D721Med (cell line): ENCODE measurements at places on chromosomes 7 and 10.

GRCh38 chr10:129194181-129194870 is 272.7 kb upstream of the MGMT start:
- no peak for DNase-seq

- no peak for DNase-seq
Measured at GRCh38 chr10:101123085-101123814, 7.8 kb upstream of the TLX1 start.

GRCh38 chr7:138097064-138097741 is 20.9 kb downstream of the AKR1D1 start:
- no peak for DNase-seq

DNA sequence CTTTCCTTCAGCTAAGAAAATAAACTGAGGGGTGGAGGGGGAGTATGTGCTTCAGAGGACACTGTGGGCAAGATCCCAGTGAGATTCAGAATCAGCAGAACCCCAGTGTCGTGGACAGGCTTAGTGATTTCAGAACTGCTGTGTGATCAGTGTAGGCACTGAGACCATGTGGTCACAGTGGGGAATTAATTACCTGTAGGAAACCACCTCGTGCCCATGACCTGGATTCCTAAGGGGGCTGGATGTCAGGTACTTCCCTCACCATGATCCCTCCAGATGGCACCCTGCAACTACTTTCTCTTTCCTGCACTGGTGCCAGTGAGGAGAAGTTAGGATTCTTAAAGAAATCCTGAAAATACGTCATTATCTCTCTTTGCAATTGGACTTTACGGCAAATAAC is 64.4 kb downstream of the HBP1 start:
- no peak for DNase-seq

DNA sequence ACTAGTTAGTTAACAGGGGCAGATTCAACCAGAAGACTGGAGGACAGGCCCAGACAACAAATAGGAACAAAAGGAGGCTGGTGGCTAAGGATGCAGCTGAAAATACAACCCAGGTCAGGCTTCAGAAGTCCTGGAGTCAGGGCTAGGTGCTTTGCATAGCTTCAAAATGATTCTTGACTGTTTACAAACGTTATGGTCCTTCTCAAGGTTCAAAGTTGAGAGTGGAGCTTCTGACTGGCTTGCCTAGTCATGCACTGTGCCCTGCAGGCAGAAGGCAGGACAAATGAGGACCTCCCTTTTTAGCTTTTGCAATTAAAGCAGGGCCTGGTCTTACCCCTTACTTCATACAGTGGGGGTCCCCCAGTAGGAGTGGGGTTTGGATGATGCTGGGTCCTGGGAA is 4.4 kb upstream of the CDH23 start:
- no peak for DNase-seq

GRCh38 chr7:37216923-37217322 is 231.7 kb downstream of the ELMO1 start:
- no peak for DNase-seq

DNA sequence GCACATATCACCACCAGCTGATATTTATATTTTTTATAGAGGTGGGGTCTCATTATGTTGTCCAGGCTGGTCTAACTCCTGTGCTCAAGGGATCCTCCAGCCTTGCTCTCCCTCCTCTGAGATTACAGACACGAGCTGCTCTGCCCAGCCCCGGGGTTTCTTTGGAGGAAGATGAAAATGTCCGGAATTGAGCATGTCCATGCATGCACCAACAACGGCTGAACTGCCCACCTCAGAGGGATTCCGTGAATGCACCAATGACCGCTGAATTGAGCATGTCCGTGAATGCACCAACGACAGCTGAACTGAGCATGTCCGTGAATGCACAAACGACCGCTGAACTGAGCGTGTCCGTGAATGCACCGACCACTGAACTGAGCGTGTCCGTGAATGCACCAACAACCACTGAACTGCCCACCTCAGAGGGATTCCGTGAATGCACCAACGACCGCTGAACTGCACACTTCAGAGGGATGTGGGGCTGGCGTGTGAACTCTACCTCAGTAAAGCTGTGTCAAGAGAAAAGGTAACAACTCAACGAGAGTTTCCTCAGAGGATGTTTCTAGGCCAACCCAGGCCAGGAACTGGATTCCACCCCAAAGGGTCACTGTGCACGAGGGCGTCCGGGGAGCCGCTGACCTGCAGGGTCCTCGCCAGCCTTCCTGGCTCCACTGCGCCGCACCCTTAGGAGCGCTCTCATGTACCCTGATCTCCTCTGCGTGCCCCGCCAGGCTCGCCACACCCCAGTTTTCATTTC is 34.9 kb upstream of the INPP5A start:
- no peak for DNase-seq

DNA sequence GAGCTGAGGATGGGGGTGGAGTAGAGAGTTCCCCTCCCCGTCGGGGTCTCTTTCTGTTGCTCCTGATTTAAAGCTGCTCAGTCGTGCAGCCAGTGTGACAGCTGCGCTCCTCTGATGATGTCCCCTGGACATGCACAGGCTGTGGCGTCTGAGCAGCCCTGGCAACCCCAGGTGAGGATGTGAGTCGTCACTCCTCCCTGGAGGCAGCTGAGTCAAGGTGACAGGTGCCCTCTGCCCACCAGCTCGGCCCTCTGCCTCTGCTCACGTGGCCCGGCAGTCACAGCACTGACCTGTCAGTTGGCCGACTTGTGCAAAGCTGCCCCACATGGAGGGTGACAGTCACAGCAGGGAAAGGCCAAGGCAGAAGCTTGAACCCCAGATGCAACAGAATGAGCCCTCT is 33.9 kb downstream of the ANXA8 start:
- DNase-seq, result no peak

- no peak for DNase-seq
Measured at GRCh38 chr7:131250331-131250730, 77.3 kb upstream of the MKLN1 start.

GRCh38 chr7:110119883-110120581 is 970.9 kb upstream of the LRRN3 start:
- no peak for DNase-seq

- no peak for DNase-seq
Measured at GRCh38 chr10:94443047-94443446, 40.7 kb downstream of the TBC1D12 start.

DNA sequence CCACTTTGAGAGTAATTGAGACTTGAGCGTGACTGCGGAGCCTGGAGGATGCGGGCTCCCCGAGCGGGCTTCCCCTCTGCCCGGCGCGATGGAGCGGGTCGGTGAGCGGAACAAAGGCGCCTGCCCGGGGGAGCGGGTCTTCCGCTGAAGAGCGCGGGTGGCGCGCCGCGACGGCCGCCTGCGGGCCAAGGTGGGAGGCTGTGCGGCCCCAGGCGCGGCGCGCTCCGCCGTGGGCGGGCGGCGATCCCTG is at the start of gene GALNT17:
Gene GALNT17 (plus strand): TSS at position 18 of the 250 bp plus-strand sequence.
- DNase-seq, result no peak

GRCh38 chr7:157693071-157693520 is 356.3 kb downstream of the DNAJB6 start:
- DNase-seq, result no peak

DNA sequence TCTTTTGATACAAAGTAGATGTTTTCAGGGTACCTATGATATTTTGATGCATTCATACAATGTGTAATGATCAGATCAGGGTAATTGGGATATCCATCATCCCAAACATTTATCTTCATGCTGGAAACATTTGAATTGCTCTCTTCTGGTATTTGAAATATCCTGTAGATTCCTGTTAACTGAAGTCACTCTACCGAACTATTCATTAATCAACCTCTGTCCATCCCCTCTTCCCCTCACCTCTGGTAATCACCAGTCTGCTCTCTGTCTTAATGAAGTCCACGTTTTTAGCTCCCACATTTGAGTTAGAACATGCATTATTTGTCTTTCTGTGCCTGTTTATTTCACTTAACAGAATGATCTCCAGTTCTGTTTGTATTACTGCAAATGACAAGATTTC is 11.3 kb downstream of the MTG1 start:
- no peak for DNase-seq

GRCh38 chr10:125128397-125129075 is 31.8 kb downstream of the CTBP2 start:
- DNase-seq, result no peak

DNA sequence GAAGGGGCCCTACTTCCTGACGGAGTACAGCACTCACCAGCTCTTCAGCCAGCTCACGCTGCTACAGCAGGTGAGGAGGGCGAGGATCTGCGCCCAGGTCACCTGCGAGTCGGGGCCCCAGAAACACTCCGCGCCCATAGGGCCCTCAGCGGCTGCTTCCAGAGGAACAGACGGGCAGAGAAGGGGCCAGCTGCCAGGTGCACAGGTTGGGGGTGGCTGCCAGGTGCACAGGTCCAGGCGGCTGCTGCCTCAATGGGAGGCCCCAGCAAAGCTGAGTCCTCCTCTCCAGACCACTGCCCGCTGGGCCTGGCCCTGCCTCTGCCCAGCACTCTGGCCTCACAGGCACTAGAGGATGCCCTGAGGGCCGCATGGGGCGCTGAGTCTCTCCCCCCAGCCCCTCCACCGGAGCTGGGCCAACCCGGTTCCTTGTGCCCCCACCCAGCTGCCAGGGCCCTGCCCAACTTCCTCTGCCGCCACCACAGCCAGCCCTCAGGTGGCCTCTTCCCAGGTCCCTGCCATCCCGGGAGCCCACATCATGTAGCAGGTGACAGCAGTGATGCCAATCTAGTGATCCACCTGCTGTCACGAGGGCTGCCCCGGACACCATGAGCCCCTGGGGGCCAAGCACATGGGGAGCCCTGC is 17.0 kb upstream of the UTF1 start:
- DNase-seq, result no peak

DNA sequence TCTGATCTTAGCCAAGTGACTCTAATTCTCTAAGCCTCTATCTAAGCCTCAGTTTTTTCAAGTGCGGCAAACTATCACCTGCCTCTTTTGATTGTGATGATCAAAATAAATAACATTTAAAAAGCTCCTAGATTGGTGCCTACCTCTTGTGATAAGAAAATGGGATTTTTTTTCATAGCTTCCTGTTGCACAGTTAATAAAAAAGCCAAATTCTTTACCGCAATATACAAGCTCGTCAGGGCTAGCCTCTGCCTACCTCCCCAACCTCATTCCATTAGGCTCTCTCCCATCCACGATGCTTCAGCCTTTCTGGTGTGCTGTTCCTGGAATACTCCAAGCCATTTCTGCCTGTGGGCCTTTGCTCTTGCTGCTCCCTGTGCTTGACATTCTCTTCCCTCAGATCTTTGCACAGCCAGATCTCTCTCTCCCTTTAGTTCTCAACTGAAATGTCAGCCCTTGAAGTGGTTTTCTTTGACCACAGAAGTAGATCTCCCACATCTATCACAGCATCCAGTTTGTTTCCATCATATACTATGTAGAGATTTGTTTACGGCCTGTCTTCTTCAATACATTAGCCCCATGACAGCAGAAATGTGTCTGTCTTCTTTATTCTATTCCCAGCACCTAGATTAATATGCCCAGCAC is 48.8 kb downstream of the SFR1 start:
- no peak for DNase-seq

GRCh38 chr7:497346-497745 is 22.3 kb downstream of the PDGFA start:
- DNase-seq, result no peak

GRCh38 chr10:129919358-129919757 is 44.7 kb downstream of the EBF3 start:
- no peak for DNase-seq

DNA sequence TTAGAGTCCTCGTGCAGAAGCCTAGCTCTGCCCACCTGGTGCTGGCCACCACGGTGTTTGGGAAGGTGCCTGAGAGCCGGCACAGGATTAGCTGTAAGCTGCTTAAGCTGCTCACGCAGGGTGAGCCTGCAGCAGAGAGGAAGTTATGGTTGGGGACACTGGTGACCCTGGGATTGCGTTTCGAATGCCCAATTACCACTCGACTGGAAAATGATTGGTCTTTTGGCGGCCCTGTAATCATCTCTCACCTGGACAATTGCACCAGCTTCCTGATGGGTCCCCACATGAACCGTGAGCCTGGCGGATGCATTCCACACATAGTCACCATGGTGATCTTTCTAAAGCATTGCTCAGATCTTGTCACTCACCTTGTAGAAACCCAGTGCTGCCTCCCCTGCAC is 442.3 kb upstream of the ZMIZ1 start:
- peak; percentile 70 for DNase-seq

DNA sequence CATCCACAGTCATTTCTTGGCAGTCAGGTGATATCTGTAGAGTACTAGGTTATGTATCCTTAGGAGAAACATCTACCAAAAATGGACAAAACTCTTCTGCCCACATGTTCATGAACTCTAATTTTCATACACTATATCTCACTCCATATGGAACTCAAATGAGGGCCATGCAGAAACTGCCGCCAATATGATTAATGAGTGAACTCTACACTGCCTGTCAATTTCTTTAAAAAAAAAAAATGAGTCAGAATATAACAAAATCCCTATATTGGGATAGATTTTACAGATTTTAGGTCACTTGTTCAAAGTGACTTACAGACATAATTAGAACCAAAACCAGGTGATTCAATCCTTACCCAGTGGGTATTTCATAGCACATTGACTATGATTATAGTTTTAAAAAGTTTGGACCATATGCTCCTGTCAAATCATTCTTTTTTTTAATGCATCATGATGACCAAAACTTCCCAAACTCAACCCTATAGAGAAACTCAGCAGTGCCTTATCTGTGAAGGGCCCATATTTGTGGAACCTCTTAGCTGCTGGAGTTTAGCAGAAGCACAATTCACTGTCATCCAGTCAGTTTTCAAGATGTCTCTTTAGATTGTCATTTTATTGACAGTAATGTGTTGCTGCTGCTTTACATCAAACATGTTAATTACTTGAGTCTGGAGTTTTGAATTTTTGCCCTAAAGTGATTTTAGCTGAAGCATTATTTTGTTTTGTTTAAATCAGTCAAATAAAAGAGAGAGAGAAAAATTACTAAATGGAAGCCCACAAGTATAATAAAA is 11.1 kb downstream of the LRRN3 start:
- no peak for DNase-seq

DNA sequence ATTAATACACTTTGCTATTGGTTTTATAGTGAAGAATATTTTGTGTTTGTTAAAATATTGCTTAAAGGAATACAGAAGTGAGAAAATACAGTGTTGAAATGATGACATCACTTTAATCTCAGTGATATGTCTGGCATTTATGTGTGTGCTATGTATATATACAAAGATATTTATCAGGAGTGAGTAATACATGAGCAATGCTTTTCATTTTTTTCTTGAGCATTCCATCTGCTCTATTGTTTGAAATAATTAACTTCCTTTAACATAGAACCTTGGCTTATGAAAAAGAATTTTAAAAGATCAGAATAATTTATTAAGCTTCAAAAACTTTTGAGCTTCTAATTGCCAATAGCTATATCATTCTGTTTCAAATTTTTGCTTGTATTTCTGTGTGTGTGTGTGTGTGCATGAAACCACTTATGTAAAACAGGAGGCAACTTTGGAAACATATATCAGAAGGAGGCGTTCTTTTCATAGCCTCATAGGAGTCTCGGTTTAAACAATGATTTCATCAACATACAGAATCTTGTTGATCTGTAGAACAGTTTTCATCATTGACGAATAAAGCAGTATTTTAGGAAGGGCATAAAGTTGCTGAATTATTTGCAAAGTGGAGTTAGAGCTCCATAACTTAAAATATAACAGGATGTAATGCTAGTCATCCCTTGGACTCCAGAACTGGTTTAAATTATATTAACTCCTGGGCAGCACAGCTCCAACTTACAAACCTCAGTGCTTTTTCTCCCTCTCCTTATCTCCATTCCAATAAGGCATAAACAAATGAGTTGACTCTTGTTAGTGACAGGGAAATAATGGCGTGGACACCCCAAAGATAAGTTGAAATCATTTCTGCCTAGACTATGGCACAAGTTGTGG is 228.4 kb upstream of the DGKB start:
- DNase-seq, result no peak
